Coronary artery (tissue), 2 donors: ENCODE measurements at places on chromosomes 7 and 10.
A peak's percentile ranks its signal among the peaks of the same experiment; 100 is the strongest.

DNA sequence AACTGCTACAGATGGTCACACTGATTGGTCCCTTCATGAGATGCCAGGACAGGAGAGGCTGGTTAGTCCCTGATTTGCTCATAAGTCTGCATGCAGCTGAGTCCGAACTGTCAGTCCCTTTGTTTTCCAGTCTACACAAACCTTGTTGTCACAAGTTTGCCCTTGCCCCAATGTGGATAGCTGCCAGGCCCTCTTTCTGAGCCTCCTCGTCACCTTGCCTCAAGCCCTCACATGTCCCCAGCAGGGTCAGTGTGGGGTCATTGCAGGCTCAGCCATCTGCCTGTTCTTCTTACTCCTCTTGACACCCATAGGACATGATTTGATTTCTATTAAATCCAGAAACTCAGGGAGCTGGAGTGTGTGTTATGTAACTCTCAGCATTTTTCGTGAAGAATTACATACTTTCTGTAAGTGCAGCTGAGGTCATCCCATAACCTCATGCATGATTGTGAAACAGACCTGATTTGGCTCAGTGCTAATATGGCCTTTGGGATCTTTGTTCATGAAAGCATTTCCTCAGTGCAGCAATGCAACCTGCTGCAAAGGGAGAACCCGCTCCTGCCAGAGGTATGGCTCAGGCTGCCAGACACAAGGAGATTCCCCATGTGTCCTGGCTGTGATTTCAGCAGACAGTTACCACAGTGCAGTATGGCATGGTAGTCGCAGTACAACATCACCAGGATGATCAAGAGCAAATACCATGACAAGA lies 70.0 kb upstream of the ZMIZ2 start:
- no peak for DNase-seq

DNA sequence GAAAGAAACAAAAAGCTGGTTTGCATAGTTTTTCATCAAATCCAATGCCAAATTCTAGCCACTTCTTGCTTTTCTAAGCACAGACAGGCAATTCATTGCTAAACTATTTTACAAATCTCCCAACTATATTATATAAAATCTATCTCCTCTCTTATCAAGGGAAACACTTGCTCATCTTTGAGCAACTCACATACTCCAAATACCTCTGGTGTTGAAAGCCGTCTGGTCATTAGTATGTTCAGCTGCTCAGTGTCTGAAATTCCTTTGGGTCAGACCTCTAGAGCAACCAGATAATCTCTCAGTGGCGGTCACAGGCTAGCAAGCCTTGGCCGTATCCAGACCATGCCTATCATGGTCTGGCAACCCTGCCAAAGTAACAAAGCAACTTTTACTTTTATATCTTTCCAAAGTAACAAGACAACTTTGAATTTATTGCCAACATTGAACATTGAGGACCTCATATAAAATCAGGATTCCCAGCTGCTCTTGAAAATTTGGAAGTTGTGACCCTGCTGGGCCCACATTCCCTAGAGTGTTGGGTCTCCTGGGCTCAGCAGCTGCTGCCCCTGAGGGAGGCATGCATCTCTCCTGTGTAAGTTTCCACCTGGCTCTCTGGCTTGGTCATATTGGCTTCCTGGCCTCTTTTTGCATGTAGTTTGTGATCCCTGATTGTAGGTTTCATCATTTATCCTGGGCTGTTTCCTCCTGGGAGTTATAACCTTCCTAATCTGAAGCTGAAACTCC lies 56.8 kb upstream of the LANCL2 start:
- DNase-seq = no peak

DNA sequence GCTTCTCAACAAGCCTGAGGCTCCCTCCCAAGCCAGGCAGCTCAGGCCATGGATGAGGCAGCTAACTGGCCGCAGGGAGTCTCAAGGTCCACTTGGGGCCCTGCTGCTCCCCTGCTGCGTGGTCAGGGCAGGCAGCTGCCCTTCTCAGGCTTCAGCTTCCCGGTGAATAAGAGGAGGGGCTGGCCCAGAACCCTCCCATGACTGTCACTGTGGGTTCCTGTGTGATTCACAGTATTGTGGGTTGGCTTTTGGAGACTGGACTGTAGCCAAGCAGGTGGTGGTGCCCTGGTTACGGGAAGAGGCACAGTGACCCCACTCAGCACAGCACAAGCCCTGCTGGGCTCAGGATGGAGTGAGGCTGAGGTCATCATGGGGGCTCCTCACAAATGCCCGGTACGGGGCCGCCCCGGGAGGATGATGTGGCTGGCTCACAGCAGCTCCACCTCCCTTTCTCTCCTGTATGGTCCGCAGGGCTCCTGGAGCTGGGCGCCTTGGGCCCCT lies 189.8 kb downstream of the HECW1 start:
- no peak for DNase-seq

DNA sequence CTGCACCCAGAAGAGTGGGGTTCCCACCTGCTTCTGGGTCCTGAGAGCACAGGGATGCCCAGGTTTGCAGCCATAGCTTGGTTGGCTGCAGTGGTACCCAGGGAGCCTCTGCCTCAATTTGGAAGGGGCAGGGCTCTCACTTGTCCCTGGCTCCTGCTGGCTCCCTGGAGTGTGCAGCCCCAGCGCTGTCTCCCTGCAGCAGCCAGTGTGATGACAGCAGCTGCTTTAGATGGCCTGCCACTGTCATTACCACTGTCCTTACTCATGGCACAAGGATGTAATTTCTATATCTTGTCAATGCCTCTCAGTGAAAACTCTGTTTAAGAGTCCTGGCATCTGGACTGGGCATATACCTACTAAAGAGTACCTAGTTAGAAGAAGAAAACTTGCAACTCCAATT lies 250.9 kb downstream of the KIF20B start:
- DNase-seq = no peak

GRCh38 chr7:76408121-76408560 lies 1.4 kb downstream of the SSC4D start:
- no peak for DNase-seq

DNA sequence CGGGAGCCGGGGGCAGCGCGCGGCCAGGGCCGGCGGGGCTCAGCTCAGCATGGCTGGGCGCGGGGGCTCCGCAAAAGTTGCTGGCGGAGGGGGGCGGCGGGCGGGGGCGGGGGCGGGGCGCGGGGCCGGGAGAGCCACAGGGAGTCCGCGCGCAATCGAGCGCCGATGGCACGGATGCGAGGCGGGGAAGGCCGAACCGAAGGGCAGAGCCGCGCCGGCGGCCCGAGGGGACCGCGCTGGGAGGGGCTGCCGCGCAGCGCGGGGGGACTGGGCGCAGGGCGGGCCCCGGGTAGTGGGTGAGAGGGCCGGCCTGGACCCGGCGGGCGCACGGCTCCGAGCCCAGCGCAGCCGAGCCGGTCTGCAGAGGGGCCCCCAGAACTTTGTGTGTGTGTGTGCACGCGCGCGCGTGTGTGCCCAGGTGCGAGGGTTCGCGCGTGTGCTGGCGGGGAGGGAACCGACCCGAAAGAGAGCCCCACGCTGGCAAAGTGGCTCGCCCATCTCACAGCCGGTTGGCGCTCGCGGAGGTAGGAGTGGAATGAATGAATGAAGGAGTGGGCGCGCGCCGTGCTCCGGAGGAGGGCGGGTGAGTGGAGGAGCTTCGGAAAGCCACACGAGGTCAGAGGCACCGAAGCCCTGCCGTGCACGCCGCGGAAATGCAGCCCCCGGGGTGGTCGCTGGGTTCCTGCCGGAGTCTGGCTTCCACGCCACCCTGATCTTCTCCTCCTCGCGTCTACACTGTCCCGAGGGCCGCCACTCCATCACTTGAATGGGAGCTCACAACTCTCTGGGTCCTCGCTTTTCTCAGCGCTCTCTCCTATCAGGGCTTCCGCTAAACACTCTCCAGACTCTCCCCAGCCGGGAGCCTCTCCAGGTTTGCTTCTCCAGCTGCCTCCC lies at the start of gene HIPK2:
TSS of gene HIPK2 (minus strand) at position 51 of the 894 bp plus-strand sequence. CDS start 375 bp downstream, outside the sequence.
- DNase-seq = peak; percentile 85

- no peak for DNase-seq
Measured at GRCh38 chr7:4759211-4759610, 16.2 kb upstream of the AP5Z1 start.

- DNase-seq = no peak
Measured at GRCh38 chr7:41599760-41600159, 103.1 kb downstream of the INHBA start.

DNA sequence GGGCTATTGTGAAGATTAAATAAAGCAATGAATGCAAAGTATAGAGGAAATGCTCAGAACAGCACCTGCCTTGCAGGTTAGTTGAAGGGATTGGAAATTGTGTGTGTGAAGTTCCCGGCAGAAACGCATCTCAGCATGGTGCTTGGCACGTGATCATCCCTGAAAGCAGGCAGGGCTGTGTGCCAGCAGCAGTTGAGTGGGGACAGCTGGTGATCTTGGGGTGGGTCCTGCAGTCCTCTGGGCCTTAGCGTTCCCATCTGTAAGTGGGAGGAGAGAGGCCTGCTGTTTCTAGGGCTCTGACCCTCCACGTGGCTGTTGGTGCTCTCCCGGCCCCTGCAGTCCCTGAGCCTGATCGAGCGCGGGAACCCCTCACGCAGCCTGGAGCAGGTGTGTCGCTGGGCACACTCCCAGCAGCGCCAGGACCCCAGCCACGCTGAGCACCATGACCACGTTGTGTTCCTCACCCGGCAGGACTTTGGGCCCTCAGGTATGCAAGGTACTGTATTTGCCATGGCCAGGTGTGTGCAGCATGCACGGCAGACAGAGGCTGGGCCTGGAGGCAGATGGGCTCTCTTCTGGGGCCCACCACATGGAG lies 55.3 kb downstream of the TBATA start:
- DNase-seq = no peak

DNA sequence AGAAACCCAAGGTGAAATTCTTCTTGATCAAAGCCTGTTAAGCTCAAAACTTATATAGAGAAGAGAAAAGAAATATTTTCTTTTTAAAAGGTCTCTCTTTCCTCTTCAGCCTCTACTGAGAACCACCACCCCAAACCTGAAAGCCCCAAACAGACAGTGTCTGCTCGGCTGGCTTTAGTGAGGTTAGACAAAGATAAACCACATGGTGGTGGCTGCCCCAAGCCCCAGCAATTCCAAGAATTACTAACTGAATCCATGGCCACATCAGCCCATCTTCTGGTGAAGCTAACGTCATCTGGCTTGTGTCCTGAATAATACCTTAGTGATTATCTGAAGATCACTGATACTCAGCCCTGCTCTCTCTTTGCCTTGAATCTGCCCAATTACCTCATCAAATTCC lies 275.0 kb downstream of the ELMO1 start:
- DNase-seq = no peak
